ENCODE measurements at places on chromosomes 3 and 15. TPM values are rescaled to one million over a fixed set of nuclear protein-coding genes. Genes with fewer than 3 reads are reported as not detected.
A peak's percentile ranks its signal among the peaks of the same experiment; 100 is the strongest.

GRCh38 chr15:38638126-38638525 lies 73.5 kb upstream of the RASGRP1 start:
- no peak for DNase-seq

GRCh38 chr3:73148682-73149081 lies 87.2 kb downstream of the EBLN2 start:
- DNase-seq: no peak

PLSCR5 gene
- not detected for total RNA-seq

CYP11A1 gene
- total RNA-seq: not detected

GRCh38 chr3:149806171-149806778 lies 6.7 kb upstream of the RNF13 start:
- DNase-seq: no peak

- peak; percentile 83 for DNase-seq
These were observed 43.8 kb upstream of the FBXL22 start for GRCh38 chr15:63553388-63553791.

CHDH gene
- not detected for total RNA-seq

GRCh38 chr3:179716811-179717210 lies 64.0 kb downstream of the USP13 start:
- DNase-seq: peak; percentile 78

DNA sequence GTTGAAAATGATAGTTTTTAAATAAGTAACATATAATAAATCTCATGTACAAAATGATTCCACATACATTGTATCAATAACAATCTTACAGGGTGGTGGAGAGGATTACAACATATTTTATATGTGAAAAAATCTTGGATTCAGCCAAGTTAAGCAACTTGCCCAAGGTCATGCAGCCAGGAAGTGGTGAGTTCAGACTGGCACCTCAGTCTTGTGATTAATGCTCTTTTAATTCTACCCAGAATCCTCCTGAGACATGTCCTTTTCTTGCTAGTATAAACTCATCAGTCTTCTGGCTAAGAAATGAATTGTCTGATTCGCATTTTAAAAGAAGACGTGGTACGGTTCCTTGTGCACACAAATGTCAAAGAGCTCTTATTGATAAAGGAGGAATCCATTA lies 4.5 kb upstream of the MYRIP start:
- DNase-seq: no peak

SCN11A gene
- not detected for total RNA-seq

ACP3 gene
- 0.59 TPM for total RNA-seq

All from RPMI7951 (cell line).